ENCODE measurements at places on chromosomes 1 and 21.
A peak's percentile ranks its signal among the peaks of the same experiment; 100 is the strongest.

GRCh38 chr1:15483971-15484370 is 8.1 kb downstream of the CELA2B start:
- no peak for DNase-seq

DNA sequence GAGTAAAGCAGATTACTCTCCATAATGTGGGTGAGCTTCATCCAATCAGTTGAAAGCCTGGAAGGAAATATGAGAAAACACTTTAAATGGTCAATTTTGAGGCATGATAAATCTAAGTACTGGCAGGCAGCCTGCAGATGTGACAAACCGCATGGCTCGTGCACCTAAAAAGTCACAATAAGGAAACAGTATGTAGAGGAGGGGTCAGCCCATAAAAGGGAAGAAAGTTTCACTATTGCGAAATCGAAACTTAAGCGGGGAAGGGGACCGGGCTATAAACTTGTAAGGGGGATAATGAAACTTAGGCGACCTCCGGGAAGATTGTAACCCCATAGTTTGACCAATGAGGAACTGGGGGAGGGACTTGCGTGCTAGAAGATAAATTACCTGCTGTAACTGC is 109.8 kb downstream of the PLPPR4 start:
- DNase-seq: no peak

- DNase-seq: peak; percentile 41
Observed at GRCh38 chr1:8562881-8563865, 245.3 kb downstream of the SLC45A1 start.

DNA sequence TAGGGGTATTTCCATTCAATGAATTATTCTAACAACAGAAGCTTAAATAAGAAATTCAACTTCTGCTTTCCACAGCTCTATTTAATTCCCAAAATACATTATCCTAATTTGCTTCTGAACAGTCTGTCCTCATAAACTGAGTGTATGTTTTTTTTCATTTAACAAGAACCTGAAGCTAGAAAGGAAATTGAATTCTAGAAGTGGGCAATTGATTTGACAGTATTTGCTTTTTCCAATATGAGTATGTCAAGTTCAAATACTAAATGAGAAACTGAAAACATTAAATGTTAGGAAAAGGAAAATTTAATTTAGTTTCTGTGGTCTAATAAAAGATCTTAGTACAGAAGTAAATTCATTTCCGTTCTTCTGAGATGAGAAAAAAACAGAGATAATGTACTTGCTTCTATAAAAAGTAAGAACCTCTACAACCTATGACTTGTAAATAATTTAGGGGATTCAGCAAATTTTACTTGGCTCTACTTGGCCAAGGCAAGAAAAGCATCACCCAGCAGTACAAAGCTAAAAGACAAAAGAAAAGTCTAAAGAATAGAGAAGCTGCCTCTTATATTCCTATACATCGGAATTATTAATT is 31.1 kb downstream of the RAB3GAP2 start:
- DNase-seq: no peak

- no peak for DNase-seq
Observed at GRCh38 chr1:59378621-59379370, 81.9 kb downstream of the FGGY start.

GRCh38 chr1:184027826-184028695 is 9.5 kb downstream of the COLGALT2 start:
- peak; percentile 47 for DNase-seq

- DNase-seq: peak; percentile 98
Observed at GRCh38 chr1:15799004-15799867, 8.2 kb downstream of the UQCRHL start.

- DNase-seq: no peak
Observed at GRCh38 chr1:116365857-116366256, 7.2 kb upstream of the ATP1A1 start.

- peak; percentile 35 for DNase-seq
Observed at GRCh38 chr1:201883786-201884185, 4.9 kb upstream of the SHISA4 start.

GRCh38 chr1:18923756-18924211 is 21.4 kb upstream of the ALDH4A1 start:
- peak; percentile 37 for DNase-seq

DNA sequence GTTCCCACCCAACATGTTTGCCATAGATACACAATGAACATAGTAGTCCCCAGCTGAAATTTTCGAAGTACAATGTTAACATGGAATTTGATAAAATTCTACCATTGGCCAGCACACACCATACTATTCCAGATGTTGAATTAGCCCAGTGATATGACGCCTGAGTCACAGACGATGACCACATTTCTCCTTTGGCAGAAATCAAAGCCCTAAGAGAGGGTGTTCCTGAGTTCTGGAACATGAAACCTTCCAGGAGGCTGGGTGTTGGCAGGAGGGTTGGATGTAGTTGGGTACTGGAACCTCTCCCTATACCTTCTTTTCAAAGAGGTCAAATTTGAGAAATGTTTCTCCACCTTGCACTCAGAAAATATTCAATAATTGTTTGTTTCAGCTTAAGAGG is 37.8 kb downstream of the LPAR3 start:
- no peak for DNase-seq

- no peak for DNase-seq
Observed at GRCh38 chr1:35386959-35387358, 118.5 kb downstream of the ZMYM4 start.

DNA sequence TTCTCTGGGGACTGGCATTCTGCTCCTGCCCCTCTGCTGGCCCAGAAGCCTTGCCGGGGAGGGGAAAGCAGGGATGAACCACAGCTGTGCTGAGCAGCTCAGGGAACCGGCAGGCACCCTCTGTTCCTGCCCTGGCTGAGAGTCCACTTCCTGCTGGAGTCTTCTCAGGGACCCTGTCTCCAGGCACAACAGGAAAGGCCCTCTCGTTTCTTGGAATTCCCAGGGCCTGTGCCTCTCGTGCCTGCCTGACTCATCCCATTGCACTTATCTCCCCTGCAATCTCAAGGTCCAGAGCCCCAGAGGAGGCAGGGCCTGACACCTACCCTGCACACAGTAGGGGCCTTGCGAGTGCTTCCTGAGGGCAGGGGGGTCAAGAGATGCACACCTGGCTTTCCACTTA is 1.1 kb upstream of the EDN2 start:
- DNase-seq: peak; percentile 66

DNA sequence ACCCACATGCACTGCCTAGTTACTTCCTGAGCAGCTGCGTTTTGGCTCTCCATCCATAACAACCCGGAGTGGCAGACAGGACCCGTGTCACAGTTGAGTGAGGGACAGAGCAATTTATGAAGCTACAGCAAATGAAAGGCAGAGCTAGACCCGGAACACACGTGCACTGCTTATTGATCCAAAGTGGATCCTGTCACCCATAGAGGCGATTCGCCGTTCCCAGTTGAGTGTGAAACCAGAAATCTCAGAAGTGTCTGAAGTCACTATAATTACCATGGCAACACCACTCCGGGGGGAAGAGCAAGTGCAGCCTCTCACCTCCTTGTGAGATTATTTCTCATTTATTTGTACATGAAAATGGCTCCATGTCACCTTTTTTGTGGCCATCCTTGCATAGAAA is 365.2 kb downstream of the DSCAM start:
- DNase-seq: no peak

- no peak for DNase-seq
Observed at GRCh38 chr21:40635391-40635790, 211.6 kb downstream of the DSCAM start.

- peak; percentile 83 for DNase-seq
Observed at GRCh38 chr1:197736685-197737084, 38.6 kb downstream of the DENND1B start.

DNA sequence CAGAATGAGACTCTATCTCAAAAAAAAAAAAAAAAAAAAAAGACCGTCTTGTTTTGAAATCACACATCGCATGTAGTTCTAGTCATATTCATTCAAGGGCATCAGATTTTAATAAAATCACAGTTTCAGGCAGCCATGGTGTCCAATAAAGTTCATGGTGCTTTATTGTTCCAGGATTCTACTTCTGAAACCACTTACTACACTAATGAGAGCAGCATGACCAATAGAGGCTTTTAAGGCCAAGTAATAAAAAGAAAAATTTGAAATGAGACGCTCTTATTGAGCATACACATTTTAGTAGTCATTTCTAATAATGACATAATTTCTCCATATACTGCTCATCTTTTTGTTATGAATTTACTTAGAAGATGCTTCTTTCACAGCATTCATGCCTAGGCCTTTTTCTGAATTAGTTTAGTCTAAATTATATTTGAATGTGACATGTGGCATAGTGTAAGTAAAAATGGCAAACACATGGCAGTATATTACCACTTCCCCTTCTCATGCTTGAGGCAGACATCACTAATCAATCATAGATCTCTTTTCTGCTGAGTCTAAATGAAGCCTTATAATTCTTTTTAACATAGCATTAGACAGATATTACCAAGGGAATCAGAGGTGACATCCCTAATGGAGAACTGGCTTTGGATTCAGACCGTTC is 18.5 kb downstream of the NTMT2 start:
- DNase-seq: no peak

GRCh38 chr1:167185974-167186657 is 34.6 kb upstream of the POU2F1 start:
- DNase-seq: no peak

DNA sequence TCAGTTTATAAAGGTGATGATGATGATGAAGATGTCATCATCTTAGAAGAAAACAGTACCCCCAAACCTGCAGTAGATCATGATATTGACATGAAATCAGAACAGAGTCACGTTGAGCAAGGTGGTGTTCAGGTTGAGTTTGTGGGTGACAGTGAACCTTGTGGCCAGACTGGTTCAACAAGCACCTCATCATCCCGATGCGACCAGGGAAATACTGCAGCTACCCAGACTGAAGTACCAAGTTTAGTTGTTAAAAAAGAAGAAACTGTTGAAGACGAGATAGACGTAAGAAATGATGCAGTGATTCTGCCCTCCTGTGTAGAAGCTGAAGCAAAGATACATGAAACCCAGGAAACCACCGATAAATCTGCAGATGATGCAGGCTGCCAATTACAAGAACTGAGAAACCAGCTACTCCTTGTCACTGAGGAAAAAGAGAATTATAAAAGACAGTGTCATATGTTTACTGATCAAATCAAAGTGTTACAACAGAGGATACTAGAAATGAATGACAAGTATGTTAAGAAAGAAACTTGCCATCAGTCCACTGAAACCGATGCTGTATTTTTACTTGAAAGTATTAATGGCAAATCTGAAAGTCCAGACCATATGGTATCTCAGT is 16.0 kb upstream of the CHAF1B start:
- DNase-seq: no peak

DNA sequence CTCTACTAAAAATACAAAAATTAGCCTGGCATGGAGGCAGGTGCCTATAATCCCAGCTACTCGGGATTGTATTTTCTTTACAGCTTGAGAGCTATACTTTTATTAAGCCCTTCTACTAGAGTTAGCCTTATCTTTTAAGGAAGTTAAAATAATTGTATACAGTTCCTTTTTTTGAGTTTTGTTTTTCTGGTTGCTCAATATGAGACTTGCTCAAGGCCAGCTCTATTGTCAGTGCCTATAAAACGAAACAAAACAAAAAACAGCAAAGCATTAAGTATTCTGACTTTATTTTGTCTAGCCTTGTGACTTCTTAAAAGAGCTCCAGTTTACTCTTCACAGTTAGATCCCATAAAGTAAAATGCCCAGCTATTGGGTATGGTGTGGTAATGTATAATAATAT is 17.2 kb downstream of the PKN2 start:
- DNase-seq: no peak

- no peak for DNase-seq
Observed at GRCh38 chr21:32559006-32559610, 26.2 kb downstream of the TCP10L start.

GRCh38 chr1:226977643-226978431 is 37.7 kb downstream of the COQ8A start:
- DNase-seq: no peak

GRCh38 chr1:15799928-15800835 is 7.3 kb downstream of the UQCRHL start:
- peak; percentile 59 for DNase-seq

DNA sequence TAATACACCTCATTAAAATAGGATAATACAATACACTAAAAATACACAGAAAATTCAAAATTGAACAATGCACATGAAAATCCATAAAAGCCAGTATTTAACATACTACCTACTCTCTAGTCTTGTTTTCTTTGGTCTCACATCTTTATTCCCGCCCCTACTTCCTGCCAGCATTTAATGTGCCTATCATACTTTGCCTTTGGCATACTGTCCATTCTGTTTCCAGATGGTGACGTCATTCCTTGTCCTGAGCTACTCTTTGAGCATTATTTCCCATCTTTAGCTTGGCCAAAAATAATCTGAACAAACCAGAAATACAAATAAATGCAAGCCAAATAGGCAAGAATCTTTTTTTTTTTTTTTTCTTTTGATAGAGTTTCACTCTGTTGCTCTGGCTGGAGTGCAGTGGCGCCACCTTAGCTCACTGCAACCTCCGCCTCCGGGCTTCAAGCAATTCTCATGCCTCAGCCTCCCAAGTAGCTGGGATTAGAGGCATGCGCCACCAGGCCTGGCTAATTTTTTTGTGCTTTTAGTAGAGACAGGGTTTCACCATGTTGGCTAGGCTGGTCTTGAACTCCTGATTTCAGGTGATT is 4.4 kb downstream of the HFM1 start:
- DNase-seq: no peak

DNA sequence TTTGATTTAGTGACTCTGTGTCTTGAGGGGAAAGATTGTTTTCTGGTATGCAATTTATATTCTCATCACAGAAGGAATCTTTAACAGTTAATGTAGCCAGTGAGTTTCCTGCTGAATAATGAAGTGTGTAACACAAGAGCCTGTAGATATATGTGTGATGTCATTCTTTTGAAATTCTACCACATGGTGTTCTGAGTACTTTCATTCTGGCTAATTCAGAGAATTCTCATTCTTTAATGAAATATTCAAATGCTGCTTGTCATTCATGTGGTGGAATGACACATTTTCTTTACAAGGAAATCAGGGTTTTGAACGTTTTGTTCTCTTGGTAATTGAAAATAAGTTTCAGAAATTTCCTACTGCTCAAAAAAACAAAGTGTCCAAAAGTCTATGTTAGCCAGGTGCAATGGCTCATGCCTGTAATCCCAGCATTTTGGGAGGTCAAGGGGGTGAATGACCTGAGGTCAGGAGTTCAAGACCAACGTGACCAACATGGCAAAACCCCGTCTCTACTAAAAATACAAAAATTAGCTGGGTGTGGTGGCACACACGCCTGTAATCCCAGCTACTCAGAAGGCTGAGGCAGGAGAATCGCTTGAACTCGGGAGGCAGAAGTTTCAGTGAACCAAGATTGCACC is 79.6 kb downstream of the MAP3K21 start:
- DNase-seq: no peak

Data from AG08395 (cell line).